Activated CD4-positive, alpha-beta memory T cell treated with anti-CD3 and anti-CD28 coated beads for 36 hours (primary cell): ENCODE measurements at places on chromosomes 4 and X. TPM values are rescaled to one million over a fixed set of nuclear protein-coding genes. Genes with fewer than 3 reads are reported as not detected.

Gene PRKG2
- 0.10 TPM for total RNA-seq

DNA sequence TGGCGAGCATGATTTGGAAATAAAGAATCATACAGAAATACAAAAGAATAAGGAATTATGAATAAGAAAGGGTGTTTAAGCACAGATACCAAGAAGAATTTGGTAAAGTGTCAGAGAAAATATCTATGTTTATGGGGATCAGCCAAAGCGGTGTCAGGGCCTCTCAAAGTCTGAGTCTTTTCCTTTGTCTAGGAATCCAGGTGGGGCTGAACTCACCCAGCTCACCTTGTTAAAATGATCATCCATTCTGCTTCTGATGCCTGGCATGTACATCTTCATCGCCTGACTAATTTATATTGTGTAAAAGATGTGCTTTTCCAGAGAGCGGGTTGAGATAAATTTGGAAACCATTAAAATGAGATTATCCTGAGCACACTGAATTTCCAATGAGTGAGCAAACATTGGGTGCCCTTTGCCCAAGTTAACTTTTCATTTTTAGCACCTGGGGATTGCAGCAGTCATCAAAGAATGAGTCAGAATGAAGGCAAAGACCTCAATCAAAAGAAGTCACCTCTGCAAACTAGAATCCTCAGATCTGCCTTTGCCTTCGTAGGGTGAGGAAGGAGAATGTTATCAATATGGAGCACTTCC lies 141.9 kb upstream of the ANXA3 start:
- H3K4me1 ChIP-seq: no peaks in the 10 kb centered on the region
- no peak overlapping the region for H3K4me3 ChIP-seq
- no peak overlapping the region for H3K27ac ChIP-seq
- H3K36me3 ChIP-seq: no peaks in the 10 kb centered on the region

- DNase-seq: peak; percentile 48
- H3K4me3 ChIP-seq: peak overlapping the region; percentile 88
- no peaks in the 10 kb centered on the region for H3K27me3 ChIP-seq
- peak overlapping the region; percentile 88 for H3K27ac ChIP-seq
These were observed 595 bp downstream of the MBNL3 start for GRCh38 chrX:132488180-132488705.

DNA sequence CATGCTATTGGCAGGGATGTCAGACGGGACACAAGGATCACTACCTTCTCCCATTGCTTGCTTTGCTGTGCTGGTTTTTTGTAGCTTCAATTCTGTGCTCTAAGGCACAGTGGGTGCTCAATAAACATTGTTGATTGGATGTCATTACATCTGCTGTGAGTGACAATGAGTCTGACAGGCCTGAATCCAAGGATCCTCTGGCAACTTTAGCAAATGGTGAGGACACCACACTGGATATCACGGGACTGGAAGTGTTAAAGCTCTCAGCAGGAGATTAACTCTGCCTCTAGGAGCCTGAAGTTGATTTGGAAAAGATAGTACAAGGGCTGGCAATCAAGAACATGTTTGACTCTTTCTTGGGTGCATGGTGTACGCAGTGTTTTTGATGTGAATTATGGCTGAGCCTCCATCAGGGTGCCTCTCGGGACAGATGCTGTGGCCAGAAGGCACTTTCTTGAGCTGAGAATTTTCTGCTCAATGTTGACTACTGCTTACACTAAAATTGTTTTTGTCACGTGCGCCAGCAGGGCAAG lies 217.9 kb downstream of the ARAP2 start:
- H3K27me3 ChIP-seq: no peaks in the 10 kb centered on the region
- DNase-seq: no peak
- no peak overlapping the region for H3K27ac ChIP-seq

DNA sequence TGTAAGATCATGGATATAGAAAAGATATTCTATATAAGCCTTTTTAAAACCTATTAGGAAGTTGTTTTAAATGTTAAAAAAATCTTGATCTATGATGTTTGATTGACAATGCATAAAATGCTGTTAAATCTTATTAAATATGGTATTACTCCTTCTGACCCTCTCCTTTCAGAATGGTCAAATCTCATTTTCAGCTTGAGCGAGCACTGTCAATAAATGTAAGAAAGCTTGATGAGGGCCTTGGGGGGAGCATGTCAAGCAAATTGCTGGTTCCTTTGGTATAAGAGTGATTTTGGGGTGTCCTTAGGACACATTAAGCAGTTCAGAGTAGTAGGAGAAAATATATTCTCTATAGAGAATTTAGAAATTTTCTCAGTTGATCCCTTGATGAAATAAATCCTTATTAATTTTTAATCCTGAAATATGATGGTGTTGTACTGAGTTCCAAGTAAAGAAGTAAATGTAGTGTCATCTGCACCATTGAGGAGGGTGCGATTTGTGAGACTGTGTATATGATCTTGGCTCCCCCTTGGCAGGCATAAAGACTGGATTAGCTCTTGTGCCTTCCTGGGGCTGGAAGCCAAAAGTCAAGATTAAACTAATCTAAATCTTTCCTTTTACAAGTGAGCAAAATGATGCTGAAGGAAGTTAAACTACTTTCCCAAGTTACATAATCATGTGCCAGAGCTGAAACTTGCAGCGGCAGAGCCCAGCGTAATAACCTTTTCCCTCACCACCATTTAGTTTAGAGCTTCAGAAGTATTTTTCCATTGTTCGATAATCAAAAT lies 82.6 kb upstream of the ANK2 start:
- no peak overlapping the region for H3K4me3 ChIP-seq
- H3K4me1 ChIP-seq: no peaks in the 10 kb centered on the region
- no peak overlapping the region for H3K27ac ChIP-seq

DNA sequence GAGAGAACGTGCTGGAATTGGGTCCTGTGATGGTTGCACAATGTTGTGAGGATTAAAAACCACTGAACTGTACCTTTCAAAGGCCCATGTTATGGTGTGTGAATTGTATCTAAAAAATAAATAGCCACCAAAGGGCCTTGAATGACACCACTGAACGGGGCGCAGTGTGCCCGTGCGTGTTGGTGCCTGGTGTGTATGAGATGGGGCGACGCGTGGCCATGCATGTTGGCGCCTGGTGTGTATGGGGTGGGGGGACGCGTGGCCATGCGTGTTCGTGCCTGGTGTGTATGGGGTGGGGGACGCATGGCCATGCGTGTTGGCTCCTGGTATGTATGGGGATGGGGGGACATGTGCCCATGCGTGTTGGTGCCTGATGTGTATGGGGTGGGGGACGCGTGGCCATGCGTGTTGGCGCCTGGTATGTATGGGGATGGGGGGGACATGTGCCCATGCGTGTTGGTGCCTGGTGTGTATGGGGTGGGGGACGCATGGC lies 66.6 kb upstream of the HELT start:
- H3K4me1 ChIP-seq: no peaks in the 10 kb centered on the region
- DNase-seq: no peak
- H3K4me3 ChIP-seq: no peak overlapping the region
- peaks cover 17% of the 10 kb centered on the region for H3K27me3 ChIP-seq

- H3K27ac ChIP-seq: no peak overlapping the region
- H3K4me1 ChIP-seq: no peaks in the 10 kb centered on the region
- H3K27me3 ChIP-seq: no peaks in the 10 kb centered on the region
- no peak overlapping the region for H3K4me3 ChIP-seq
- no peak for DNase-seq
- no peaks in the 10 kb centered on the region for H3K36me3 ChIP-seq
These were observed 51.7 kb downstream of the SLC7A11 start for GRCh38 chr4:138190452-138190858.

DNA sequence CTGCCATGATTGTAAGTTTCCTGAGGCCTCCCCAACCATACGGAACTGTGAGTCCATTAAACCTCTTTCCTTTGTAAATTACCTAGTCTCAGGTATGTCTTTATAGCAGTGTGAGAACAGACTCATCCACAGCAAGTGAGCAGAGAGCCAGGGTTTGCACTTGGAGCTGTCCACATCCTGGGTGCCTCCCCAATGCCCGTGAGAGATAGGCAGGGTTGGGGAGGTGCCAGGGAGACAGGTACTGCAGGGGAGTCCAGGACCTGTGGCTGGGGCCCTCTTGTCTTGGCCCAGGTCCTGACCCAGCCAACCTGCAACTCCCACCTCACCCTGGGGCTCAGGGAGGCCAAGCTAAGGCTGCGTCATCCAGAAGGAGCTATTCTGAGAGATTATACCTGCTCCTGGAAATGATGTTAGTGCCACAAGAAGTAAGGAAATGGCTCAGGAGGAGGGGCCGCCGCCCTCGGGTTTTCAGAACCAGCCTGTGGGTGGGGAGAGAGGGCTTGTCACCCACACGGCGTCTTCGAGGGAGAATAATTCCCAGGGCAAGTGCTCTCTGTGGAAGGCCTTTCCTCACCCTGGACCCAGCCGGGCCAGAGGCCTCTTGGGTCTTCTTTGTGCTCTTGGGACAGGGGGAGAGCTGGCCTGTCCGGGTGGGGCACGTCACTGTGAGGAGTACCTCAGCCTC lies 66.5 kb downstream of the ADRA2C start:
- no peaks in the 10 kb centered on the region for H3K36me3 ChIP-seq
- no peak overlapping the region for H3K27ac ChIP-seq
- DNase-seq: no peak

DNA sequence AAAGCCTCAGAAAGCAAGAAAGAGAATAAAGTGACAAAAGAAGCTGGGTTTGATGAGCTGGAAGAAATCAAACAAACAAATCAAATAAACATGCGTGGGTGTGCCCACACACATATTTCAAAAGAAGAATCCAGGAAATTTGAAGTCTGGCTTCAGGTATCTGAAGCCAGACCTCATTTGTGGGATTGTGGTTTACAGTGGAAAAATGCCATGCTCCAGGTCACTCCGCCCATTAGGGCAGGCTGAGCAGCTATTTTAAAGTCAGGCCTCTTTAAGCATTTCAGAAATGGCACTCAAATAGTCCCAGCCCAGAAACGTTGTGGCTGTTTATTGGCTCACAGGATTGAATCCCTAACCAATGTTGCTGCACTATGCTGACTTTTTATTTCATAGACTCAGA lies 226.1 kb upstream of the F9 start:
- peaks cover 2% of the 10 kb centered on the region for H3K36me3 ChIP-seq
- H3K4me3 ChIP-seq: no peak overlapping the region
- H3K27me3 ChIP-seq: no peaks in the 10 kb centered on the region
- DNase-seq: no peak

DNA sequence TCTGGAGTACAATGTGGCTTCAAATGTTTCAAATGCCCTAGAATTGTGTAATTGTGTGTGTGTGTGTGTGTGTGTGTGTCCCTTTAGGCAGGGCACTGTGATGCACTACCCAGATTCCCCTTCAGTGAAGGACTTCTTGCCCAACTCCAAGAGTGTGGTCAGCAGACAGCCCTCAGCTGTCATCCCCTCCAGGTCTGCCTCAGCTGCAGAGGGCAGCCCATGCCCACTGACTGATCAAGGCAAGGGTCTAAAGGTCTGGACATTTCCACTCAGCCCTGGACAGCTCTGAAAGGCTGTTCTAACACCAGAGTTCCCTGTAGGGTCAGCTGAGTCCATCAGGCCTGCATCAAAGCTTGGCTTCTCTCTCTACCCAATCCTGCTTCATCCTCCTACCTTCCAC lies 83.9 kb upstream of the USP9X start:
- H3K4me1 ChIP-seq: no peaks in the 10 kb centered on the region
- no peak overlapping the region for H3K4me3 ChIP-seq
- DNase-seq: no peak
- H3K27me3 ChIP-seq: no peaks in the 10 kb centered on the region
- no peaks in the 10 kb centered on the region for H3K36me3 ChIP-seq

GRCh38 chr4:85783900-85784299 lies 308.9 kb downstream of the ARHGAP24 start:
- H3K4me1 ChIP-seq: no peaks in the 10 kb centered on the region
- no peak for DNase-seq
- no peaks in the 10 kb centered on the region for H3K27me3 ChIP-seq
- H3K36me3 ChIP-seq: no peaks in the 10 kb centered on the region

DNA sequence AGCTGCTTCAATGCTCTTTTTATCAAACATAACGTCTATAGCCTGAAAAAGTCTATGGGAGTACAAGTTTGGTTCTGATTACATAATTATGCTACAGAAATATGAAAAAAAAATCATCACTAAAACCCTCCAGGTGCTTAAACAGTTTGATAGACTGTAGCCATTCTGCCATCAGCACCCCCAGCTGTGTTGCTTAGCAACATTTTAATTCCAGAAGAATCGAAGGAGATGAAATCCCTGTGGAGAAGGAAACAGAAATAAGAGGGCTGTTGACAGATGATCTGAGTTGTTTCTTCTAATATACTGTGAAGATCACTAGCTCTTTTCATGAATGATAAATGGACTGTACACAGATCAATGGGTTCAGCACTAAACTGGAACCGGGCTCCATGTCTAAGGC lies 402.8 kb downstream of the AFF2 start:
- H3K36me3 ChIP-seq: no peaks in the 10 kb centered on the region
- no peak overlapping the region for H3K27ac ChIP-seq
- no peaks in the 10 kb centered on the region for H3K27me3 ChIP-seq
- no peak for DNase-seq
- H3K4me3 ChIP-seq: no peak overlapping the region

DNA sequence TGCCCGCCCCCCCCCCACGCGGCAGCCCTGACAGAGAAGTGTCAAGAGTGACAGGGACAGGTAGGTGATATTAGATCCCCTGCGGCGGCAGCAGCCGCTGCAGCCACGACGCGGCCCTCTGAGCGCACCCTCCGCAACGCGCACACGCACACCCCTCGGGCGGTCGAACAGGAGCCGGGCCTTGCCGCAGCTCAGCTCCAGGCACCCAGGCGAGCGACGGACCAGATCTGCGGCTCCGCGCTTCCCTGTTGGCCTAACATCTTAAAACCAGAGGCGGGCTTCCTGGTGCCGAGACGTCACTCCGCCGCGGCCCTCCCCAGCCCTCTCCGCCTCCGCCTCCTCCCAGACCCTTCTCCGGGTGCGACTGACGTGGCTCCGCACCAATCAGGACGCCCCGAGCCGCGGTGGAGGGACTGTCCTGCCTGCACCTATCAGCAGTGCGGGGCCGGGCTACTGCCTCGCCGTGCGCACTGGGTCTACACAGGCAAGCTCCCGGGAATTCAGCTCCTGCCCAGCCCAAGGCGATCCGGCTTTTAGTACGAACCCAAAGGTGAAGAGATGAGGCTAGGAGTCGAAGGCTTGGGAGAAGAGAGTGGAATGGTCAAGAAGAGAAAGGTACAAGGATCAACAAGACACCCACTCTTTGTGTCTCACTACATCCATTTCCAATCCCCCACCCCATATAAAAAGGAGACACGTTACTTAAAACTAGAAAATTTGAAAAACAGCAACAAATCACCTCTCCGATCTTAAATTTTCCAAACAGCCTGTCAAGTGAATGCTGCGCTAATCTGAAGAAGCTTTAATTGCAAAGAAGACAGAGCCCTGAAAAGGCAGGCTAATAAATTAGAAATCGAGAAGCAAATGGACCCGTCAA lies at the start of gene PITX2:
TSS of gene PITX2 (minus strand) at position 237 of the 877 bp plus-strand sequence. CDS start 617 bp downstream, outside the sequence.
- H3K4me3 ChIP-seq: peak within 1 kb of the TSS; percentile 62
- peaks cover 10% of the 10 kb centered on the region for H3K36me3 ChIP-seq
- peaks cover 92% of the 10 kb centered on the region for H3K27me3 ChIP-seq
- H3K4me1 ChIP-seq: peaks cover 22% of the 10 kb centered on the region

DNA sequence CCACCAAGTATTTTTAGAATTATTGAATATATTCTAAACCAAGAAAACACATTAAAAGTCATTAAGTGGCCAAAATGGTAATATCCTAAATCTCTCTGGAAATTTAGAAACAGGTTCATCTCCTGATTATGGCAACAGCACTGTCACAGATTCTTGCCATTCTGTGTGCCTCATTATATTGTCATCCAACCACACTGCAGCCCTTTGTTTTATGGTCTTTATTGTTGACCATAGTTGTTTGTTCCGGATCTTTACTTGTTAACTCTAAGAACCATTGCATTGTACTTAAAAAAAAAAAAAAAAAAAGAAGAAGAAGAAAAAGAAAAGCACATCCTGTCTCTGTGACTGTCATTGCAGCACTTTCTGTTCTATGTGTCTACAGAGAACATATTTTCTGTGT lies 822.1 kb upstream of the ADGRL3 start:
- H3K4me1 ChIP-seq: no peaks in the 10 kb centered on the region
- no peak for DNase-seq
- H3K27ac ChIP-seq: no peak overlapping the region
- H3K27me3 ChIP-seq: no peaks in the 10 kb centered on the region
- no peaks in the 10 kb centered on the region for H3K36me3 ChIP-seq
